ENCODE measurements at places on chromosomes 12 and 14.

- no peaks in the 10 kb centered on the region for H3K36me3 ChIP-seq
- no peak overlapping the region for H3K4me3 ChIP-seq
- H3K27me3 ChIP-seq = no peaks in the 10 kb centered on the region
- H3K27ac ChIP-seq = no peak overlapping the region
Measured at GRCh38 chr12:129723260-129723659, 180.6 kb downstream of the TMEM132D start.

- no peak overlapping the region for H3K4me3 ChIP-seq
- H3K4me1 ChIP-seq = no peaks in the 10 kb centered on the region
- no peak for DNase-seq
- no peaks in the 10 kb centered on the region for H3K36me3 ChIP-seq
- no peaks in the 10 kb centered on the region for H3K27me3 ChIP-seq
Measured at GRCh38 chr12:91877022-91877421, 268.6 kb downstream of the BTG1 start.

DNA sequence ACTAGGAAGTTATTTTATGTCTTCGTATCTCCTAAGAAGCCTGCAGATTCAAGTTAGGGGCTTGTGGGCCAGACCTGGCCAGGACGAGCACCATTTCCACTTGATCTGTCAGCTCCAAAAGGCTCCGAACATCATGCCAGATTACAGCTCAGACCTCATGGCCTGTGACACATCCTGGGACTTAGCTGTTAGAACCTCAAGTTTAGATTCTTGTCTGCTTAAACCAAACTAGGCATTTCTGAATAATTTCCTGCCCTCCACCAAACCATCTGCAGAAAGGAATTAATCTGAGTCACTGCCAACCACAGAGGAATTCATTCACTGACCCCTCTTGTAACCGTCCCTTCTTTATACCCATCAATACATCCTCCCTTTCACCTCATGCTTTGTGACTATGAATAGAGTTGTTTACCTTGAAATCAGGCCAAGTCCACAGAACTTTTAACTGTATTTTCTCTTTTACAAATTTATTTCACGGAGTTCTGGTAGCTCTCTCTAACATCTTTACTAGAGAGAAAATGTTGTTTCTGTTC lies 120.3 kb downstream of the FBXL14 start:
- 0 out of 2 replicates have a peak, but pooled peaks cover 5% of the 10 kb centered on the region for H3K36me3 ChIP-seq
- peaks cover 44% of the 10 kb centered on the region for H3K4me1 ChIP-seq
- no peak for DNase-seq
- peak overlapping the region; percentile 98 for H3K27ac ChIP-seq
- no peak overlapping the region for H3K4me3 ChIP-seq

DNA sequence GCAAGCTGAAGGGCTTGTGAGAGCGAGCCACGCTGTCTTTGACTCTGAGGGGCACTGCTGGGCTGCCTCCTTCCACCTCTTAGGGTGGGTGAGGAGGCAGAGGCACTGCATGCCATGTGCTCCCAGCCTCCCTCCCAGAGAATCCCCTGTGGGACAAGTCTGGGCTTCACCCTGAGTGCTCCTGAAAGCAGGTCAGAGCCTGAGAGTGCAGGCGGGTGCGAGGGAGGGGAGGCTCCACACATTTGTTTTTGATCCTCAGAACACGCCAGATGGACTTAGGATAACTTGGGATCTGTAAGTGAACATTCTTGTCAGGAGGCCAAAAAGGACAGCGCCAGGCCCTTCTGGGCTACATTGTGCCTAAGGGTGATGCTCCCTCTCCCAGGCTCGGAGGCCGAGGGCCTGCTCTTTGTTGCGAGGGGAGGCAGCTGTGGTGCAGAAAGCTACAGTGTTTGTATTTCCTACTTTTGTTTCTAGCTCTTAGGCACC lies 155.4 kb downstream of the TMX1 start:
- peak; percentile 99 for DNase-seq
- H3K27ac ChIP-seq = peak overlapping the region; percentile 100
- no peaks in the 10 kb centered on the region for H3K36me3 ChIP-seq
- peaks cover 62% of the 10 kb centered on the region for H3K4me1 ChIP-seq
- no peaks in the 10 kb centered on the region for H3K27me3 ChIP-seq

DNA sequence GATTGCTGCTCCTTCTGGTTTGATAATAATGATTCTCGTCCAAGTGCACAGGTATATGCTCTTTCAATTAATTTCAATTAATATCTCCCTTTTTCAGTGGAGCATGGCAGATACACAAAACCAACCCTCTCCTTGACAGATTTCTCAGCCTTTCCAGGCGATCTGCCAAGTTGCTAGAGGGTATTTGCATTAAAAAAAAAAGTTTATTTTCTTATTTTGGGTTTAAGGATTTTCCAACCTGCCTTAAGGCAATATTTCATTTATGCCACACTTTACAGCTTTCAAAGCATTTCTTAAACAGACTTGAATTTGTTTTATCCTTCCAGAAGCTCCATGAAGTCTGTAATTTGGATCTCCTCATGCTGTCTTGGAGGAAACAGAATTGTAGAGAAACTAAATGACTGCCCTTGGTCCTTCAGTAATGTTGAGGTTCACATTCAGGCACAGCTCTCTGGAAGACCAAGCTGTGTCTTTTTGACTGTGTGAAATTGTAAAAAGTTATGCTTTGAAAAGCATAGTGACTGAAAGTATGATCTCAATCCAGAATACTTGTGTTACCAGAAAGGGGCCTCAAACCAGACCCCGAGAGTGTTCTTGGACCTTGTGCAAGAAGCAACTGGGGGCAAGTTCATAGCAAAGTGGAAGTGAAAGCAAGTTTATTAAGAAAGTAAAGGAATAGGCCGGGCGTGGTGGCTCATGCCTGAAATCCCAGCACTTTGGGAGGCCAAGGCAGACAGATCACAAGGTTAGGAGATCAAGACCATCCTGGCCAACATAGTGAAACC lies 2.3 kb downstream of the DGLUCY start:
- H3K4me1 ChIP-seq = peaks cover 25% of the 10 kb centered on the region
- H3K27me3 ChIP-seq = no peaks in the 10 kb centered on the region
- H3K4me3 ChIP-seq = no peak overlapping the region
- H3K36me3 ChIP-seq = no peaks in the 10 kb centered on the region
- peak overlapping the region; percentile 76 for H3K27ac ChIP-seq
- no peak for DNase-seq

- H3K4me3 ChIP-seq = no peak overlapping the region
- H3K27ac ChIP-seq = peak overlapping the region; percentile 78
- DNase-seq = peak; percentile 87
- H3K27me3 ChIP-seq = no peaks in the 10 kb centered on the region
Measured at GRCh38 chr14:72559202-72559601, 334.7 kb downstream of the DPF3 start.

GRCh38 chr12:94178882-94179281 lies 30.5 kb downstream of the PLXNC1 start:
- no peak for DNase-seq
- no peaks in the 10 kb centered on the region for H3K36me3 ChIP-seq
- no peak overlapping the region for H3K27ac ChIP-seq
- H3K27me3 ChIP-seq = no peaks in the 10 kb centered on the region

DNA sequence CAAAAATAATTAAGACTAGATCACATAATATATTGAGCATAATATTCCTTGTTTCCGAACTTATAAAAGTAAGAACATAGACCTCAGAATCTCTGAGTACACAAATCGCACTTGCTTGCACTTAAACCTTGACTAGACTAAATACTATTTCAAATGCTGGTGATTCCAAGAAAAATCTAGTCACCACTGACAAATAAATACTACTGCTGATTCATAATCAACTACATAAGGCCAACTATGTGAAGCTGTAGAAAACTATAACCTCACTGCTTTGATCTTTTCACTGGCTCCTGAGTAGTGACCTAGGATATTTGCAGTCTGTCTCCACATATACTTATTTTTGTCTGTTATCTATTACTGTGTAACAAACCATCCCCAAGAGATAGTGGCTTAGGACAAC lies 245.4 kb downstream of the DIO2 start:
- H3K27me3 ChIP-seq = no peaks in the 10 kb centered on the region
- H3K36me3 ChIP-seq = no peaks in the 10 kb centered on the region
- no peaks in the 10 kb centered on the region for H3K4me1 ChIP-seq
- no peak overlapping the region for H3K27ac ChIP-seq

DNA sequence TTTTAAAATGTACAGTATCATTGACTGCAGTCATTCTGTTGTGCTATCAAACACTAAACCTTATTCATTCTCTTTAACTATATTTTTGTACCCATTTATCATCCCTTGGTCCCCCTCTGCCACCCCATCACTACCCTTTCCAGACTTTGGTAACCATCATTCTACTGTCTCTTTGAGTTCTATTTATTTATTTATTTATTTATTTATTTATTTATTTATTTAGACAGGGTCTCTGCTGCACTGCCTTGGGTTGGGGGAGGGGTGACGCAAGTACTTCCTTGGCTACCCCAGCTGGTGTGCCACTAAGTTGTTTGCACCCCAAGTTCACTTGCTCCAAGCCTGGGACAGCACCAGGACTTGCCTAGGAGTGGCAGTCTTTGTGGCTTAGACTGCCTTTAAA lies 427.8 kb upstream of the NOVA1 start:
- no peaks in the 10 kb centered on the region for H3K36me3 ChIP-seq
- H3K4me3 ChIP-seq = no peak overlapping the region
- H3K4me1 ChIP-seq = no peaks in the 10 kb centered on the region
- no peak for DNase-seq
- no peak overlapping the region for H3K27ac ChIP-seq

DNA sequence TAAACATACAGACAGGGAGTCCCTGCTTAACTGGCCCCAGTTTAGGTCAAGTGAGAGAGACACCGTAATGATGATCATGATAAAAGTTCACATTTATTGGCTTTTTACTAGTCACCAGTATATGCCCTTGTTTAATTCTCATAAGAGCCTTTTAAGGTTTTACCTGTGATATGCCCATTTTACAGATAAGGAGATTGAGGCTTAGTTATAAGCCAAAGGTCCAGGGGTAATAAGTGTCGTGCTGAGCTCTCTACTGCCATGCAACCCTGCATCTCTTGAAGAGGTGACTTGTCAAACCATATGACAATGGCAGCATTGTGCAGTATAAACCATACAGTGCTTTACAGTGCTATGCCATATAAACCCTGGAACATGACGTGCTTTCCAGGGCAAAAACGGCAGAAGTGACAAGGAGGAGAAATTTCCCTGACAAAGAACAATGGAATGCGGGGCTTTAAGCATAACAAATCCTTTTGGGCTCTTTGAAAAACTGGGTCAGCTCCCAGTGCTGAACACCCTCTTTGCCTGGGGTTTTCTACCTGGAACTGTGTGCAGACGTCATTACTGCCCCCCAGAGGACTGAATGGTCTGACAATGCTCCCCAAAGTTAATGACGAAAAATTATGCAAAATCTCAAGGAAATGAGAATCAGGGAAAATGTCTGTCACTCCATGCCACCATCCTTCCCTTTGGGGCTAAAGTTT lies 59.7 kb upstream of the C14orf132 start:
- no peaks in the 10 kb centered on the region for H3K4me1 ChIP-seq
- H3K36me3 ChIP-seq = no peaks in the 10 kb centered on the region
- no peak overlapping the region for H3K27ac ChIP-seq

- no peak for DNase-seq
- H3K27me3 ChIP-seq = no peaks in the 10 kb centered on the region
- H3K4me1 ChIP-seq = peaks cover 12% of the 10 kb centered on the region
Measured at GRCh38 chr14:87508333-87508732, 484.6 kb downstream of the GALC start.

DNA sequence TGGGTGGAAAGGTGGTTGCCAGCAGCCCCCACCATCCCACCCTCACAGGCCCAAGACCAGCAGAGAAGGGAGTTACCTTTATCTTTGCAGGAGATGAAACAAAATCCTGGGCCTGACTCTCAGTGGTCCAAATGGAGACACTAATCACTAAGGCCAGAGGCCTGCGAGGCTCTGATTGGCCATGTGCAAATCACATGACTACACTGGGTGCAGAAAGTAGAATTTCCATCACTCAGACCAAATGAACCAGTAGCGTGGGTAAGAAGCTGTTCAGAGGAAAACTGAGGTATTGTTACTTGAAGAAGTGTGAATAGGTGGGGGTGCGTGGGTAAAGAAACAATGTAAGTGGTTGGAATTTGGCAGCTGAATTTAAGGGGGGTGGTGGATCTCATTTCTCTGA lies 20.2 kb upstream of the PPP1CC start:
- no peak overlapping the region for H3K4me3 ChIP-seq
- H3K27ac ChIP-seq = no peak overlapping the region
- no peaks in the 10 kb centered on the region for H3K27me3 ChIP-seq
- H3K36me3 ChIP-seq = no peaks in the 10 kb centered on the region

GRCh38 chr14:23344481-23344880 lies 8.2 kb downstream of the SLC22A17 start:
- no peak overlapping the region for H3K27ac ChIP-seq
- no peaks in the 10 kb centered on the region for H3K36me3 ChIP-seq
- no peak for DNase-seq
- no peaks in the 10 kb centered on the region for H3K4me1 ChIP-seq
- H3K27me3 ChIP-seq = no peaks in the 10 kb centered on the region
- no peak overlapping the region for H3K4me3 ChIP-seq

- H3K36me3 ChIP-seq = no peaks in the 10 kb centered on the region
- H3K4me3 ChIP-seq = no peak overlapping the region
- H3K27me3 ChIP-seq = no peaks in the 10 kb centered on the region
- no peak overlapping the region for H3K27ac ChIP-seq
Measured at GRCh38 chr12:123006977-123007376, 26.5 kb downstream of the ARL6IP4 start.

DNA sequence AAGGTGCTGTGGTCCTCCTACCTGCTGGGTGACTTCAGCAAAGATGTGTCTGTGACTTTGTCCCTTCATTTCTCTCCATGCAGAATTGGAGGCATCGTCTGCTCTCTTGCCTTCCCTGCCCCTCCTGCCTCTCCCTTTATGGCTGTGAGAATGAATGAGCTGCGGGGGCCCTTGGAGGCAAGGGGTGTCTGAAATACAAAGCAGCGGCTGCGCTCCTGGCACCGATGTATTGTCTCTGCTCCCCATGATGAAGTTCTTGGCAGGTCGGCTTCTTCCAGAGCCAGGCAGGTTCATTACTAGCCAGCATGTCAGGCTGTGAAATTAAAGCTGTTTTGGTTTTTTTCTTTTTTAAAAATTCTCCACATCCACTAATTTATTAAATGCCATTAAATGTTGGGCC lies 194.5 kb downstream of the TSPAN9 start:
- H3K27me3 ChIP-seq = no peaks in the 10 kb centered on the region
- DNase-seq = no peak

GRCh38 chr14:50542941-50543418 lies 10.6 kb upstream of the MAP4K5 start:
- no peaks in the 10 kb centered on the region for H3K27me3 ChIP-seq
- H3K36me3 ChIP-seq = no peaks in the 10 kb centered on the region
- H3K4me1 ChIP-seq = no peaks in the 10 kb centered on the region
- DNase-seq = no peak

DNA sequence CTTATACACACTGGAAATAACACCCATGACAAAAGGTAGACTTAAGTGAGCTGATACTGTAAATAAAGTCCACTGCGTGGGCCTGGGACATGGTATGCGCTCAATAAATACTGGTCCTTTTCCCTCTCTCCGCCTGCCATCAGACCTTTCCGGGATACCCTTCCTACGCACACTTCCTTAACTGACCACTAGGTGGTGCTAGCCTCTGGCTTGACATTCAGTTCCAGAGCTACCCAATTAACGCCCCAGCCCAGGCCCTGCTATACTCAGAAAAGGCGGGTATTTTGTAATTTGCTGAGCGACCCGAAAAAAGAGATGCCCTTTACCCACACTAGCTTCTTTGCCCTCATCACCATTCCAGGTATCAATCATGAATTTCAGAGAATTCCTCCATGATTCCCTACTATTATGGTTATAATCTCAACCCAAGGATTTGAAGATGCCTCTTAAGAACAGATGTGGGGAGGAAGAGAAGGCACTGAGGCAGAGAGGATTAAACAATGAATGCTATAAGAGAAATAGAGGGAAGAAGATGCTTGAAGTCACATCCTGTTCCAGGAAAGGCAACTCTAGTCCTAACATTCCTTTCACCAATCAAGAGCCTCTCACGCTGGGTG lies 3.9 kb upstream of the LRP1 start:
- no peak overlapping the region for H3K27ac ChIP-seq
- no peak overlapping the region for H3K4me3 ChIP-seq
- no peak for DNase-seq
- peaks cover 3% of the 10 kb centered on the region for H3K4me1 ChIP-seq
- H3K36me3 ChIP-seq = no peaks in the 10 kb centered on the region

All from RWPE2 (cell line).